ENCODE measurements at places on chromosomes 1 and 21. TPM values are rescaled to one million over a fixed set of nuclear protein-coding genes. Genes with fewer than 3 reads are reported as not detected.

DNA sequence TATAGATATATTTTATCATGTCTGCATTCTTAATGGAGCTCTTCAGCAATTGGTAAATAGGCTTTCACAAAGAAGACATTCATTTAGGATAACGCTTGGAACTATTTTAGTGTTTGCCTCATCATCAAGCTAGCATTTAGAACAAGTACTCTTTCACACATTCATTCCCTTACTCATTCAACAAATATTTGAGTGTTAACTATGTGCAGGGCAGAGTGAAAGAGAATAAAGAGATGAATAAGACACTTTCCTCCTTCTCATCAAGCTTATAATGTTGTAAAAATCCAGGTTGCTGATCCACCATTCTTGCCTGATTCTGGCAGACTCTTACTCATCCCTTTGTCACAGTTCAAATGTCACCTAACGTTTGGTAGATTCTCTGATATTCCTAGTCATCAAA is 386.3 kb upstream of the BEND5 start:
- no peak overlapping the region for H3K27ac ChIP-seq
- H3K4me3 ChIP-seq: no peak overlapping the region
- no peaks in the 10 kb centered on the region for H3K27me3 ChIP-seq
- DNase-seq: no peak

- no peak overlapping the region for H3K4me3 ChIP-seq
- peaks cover 57% of the 10 kb centered on the region for H3K27me3 ChIP-seq
- no peak overlapping the region for H3K27ac ChIP-seq
- peaks cover 19% of the 10 kb centered on the region for H3K4me1 ChIP-seq
Observed at GRCh38 chr1:54996869-54997710, 1.6 kb upstream of the BSND start.

GRCh38 chr1:39220891-39221870 is 16.7 kb downstream of the MACF1 start:
- H3K4me1 ChIP-seq: peaks cover 8% of the 10 kb centered on the region
- H3K27me3 ChIP-seq: no peaks in the 10 kb centered on the region
- no peak overlapping the region for H3K4me3 ChIP-seq
- DNase-seq: no peak
- H3K27ac ChIP-seq: peak overlapping the region; percentile 57

- H3K4me3 ChIP-seq: no peak overlapping the region
- no peaks in the 10 kb centered on the region for H3K27me3 ChIP-seq
- H3K27ac ChIP-seq: no peak overlapping the region
- DNase-seq: no peak
- H3K36me3 ChIP-seq: peaks cover 9% of the 10 kb centered on the region
Observed at GRCh38 chr1:230809256-230809990, 58.9 kb downstream of the C1orf198 start.

MROH9 gene
- total RNA-seq: not detected

APP gene
- total RNA-seq: 254 TPM

GRCh38 chr21:39316729-39317128 is 3.3 kb upstream of the BRWD1 start:
- H3K27ac ChIP-seq: no peak overlapping the region
- peaks cover 5% of the 10 kb centered on the region for H3K36me3 ChIP-seq
- no peak for DNase-seq
- H3K27me3 ChIP-seq: no peaks in the 10 kb centered on the region
- peaks cover 14% of the 10 kb centered on the region for H3K4me1 ChIP-seq

- H3K36me3 ChIP-seq: no peaks in the 10 kb centered on the region
- H3K27ac ChIP-seq: no peak overlapping the region
- peaks cover 20% of the 10 kb centered on the region for H3K4me1 ChIP-seq
- no peak for DNase-seq
- H3K4me3 ChIP-seq: no peak overlapping the region
- no peaks in the 10 kb centered on the region for H3K27me3 ChIP-seq
Observed at GRCh38 chr1:51627672-51628071, 10.8 kb downstream of the OSBPL9 start.

DNA sequence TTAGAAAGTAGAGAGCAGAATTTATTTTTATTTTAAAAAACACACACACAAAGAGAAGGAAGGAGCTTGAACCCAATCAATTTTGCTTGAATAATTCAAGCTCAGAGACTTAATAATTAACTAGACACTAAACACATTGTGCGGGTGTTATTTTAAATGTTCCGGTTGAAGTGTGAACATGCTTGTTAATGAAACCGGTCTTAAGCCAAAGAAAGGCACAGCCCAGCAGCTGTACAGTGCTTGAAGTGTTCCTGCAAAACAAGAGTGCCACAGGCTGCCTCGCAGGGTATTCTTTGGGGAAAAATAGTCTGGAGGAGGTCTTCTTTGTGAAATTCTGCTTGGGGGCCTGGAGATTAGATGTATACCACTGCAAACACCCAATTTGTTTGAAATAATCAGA is 2.2 kb upstream of the CDC42BPA start:
- H3K27ac ChIP-seq: no peak overlapping the region
- no peak for DNase-seq
- H3K4me3 ChIP-seq: peak overlapping the region; percentile 70

DNA sequence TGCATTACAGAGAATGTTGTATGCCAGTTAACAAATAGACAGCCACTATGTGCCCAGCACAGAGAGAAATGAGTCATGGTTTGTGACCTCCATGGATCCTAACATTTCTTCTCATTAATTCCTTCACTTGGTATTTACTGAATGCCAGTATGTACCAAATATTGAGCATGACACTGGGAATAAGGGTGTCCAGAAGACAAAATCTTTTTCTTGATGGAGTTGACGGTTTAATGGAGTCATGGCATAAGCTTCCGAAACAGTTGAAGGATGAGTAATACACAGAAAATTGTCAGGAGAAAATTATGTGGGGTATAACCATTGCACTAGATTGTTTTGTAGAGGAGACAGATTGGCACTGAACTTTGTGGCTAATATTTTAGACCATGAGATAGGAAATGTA is 36.9 kb downstream of the PTGFR start:
- DNase-seq: no peak
- H3K36me3 ChIP-seq: no peaks in the 10 kb centered on the region
- H3K4me1 ChIP-seq: no peaks in the 10 kb centered on the region
- no peaks in the 10 kb centered on the region for H3K27me3 ChIP-seq
- H3K27ac ChIP-seq: no peak overlapping the region
- H3K4me3 ChIP-seq: no peak overlapping the region

DNA sequence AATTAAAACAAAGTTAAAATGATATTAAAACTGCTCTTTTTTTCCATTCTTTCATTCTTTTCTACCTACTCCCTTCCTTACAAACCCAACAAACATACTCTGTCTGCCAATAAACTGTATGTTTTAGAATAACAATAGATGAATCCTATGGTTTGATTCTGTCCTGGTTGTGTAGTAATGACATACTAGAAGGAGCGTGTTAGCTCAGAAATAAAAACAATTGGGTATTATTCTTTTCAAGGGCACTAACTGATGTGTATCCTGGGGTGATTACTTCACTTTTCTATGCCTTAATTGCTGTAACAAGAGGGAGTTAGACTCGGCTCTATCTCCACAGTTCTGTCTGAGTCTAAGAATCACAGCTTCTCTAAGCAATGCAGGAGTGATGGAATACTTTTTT is 194.4 kb downstream of the GIPC2 start:
- H3K27ac ChIP-seq: no peak overlapping the region
- H3K4me1 ChIP-seq: no peaks in the 10 kb centered on the region
- DNase-seq: no peak

DNA sequence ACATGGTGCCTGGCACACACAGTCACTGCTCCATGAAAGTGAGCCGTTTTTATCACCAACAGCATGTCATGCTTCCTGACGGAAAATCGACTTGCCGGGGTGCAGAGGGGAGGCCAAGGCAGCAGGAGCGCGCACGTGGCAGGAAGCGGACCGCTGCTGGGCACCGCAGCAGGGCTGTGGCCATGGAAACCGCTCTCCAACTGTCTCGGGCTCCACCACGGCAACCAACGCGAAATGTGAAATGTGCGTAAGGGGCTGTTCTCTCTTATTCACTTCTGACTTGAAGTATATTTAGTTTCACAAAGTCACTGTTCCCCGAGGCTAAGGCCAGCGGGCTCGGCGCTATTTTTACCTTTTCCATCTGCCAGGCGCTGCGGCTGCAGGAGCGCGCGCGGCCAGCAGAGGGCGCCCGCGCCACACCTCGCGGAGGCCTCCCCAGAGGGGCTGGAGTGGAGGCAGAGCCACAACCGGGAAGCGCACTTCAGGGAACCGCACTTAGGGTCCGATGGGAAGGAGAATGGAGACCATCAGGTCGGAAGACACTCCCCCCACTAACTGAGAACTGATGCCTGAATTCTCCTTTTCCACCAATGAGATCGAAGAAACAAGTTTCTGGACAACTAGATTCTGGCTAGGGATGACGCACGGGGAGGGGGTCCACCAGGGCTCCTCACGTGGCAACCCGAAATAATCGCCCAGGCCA is 19.7 kb downstream of the RCC2 start:
- no peak overlapping the region for H3K27ac ChIP-seq
- peaks cover 17% of the 10 kb centered on the region for H3K4me1 ChIP-seq
- peaks cover 37% of the 10 kb centered on the region for H3K36me3 ChIP-seq
- no peak overlapping the region for H3K4me3 ChIP-seq

WRAP73 gene
- total RNA-seq: 26.0 TPM

GRCh38 chr1:70910013-70910412 is 137.6 kb downstream of the PTGER3 start:
- DNase-seq: no peak
- H3K36me3 ChIP-seq: no peaks in the 10 kb centered on the region
- no peaks in the 10 kb centered on the region for H3K4me1 ChIP-seq

CHD5 gene
- 0.98 TPM for total RNA-seq

DNA sequence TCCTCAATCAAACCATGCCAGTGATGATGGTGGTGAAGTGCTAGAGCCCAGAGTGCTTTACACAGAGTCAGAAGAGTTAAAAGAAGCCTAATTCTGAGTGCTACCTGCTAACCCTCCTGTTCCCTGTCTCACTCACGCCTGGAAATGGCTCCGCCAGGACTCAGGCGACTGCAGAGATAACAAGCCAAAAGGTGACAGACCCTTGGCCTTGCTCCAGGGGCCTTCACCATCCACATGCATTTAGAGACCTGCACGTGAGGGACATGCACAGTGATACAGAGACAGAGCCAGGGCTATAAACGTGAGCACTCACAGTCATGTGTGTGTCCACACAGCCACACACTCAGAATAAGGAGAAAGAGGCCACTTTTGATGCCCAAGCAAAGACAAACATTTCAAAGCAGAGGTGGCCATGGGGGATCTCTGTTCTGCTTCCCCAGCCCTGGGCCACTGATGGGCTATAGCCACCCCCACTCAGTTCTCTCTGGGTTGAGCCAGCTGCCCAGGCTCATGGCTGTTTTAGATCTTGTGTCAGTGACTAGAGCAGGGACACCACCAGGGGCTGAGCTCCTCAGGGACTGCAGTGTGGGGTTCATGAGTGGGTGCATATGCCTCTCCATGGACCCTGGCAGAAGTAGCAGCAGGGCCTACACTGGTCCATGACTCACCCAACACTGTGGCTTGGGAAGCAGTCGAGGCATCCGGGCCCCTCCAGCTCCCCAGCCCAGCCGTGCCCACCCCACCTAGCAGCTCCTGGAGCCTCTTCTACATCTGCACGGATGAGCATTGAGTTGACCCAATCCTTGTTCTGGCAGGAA is 117.2 kb downstream of the EPHB2 start:
- H3K36me3 ChIP-seq: no peaks in the 10 kb centered on the region
- H3K27me3 ChIP-seq: no peaks in the 10 kb centered on the region
- peaks cover 56% of the 10 kb centered on the region for H3K4me1 ChIP-seq
- no peak overlapping the region for H3K4me3 ChIP-seq
- DNase-seq: no peak
- H3K27ac ChIP-seq: no peak overlapping the region

GRCh38 chr1:203057911-203058675 is 27.7 kb downstream of the MYOG start:
- no peak for DNase-seq
- H3K4me3 ChIP-seq: no peak overlapping the region
- H3K4me1 ChIP-seq: peaks cover 19% of the 10 kb centered on the region
- H3K27ac ChIP-seq: no peak overlapping the region
- H3K36me3 ChIP-seq: no peaks in the 10 kb centered on the region

DNA sequence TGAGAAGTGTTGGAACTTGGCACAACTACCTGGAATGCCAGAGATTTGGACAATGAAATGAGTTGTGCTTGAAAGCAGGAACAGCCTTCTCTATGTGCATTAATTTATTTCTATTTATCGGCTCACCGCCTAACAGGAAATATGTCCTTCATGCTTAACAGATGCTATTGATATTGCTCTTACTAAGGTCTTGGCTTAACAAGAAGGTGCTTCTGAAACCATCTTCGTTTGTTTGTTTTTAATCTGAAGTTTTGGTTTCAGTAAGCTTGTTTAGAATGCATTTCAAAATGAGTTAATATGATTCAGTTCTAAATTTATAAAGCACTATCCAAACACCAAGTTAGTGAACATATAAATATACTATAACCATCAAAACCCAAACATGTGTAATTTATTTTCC is 898.3 kb upstream of the B3GALT2 start:
- H3K4me3 ChIP-seq: no peak overlapping the region
- no peaks in the 10 kb centered on the region for H3K36me3 ChIP-seq
- no peaks in the 10 kb centered on the region for H3K27me3 ChIP-seq
- H3K4me1 ChIP-seq: no peaks in the 10 kb centered on the region
- no peak for DNase-seq

GRCh38 chr1:86429835-86430234 is 5.9 kb downstream of the CLCA2 start:
- H3K4me1 ChIP-seq: no peaks in the 10 kb centered on the region
- no peak overlapping the region for H3K27ac ChIP-seq
- H3K4me3 ChIP-seq: no peak overlapping the region

CFHR2 gene
- not detected for total RNA-seq

- peaks cover 8% of the 10 kb centered on the region for H3K4me1 ChIP-seq
- no peak for DNase-seq
- no peaks in the 10 kb centered on the region for H3K27me3 ChIP-seq
- no peaks in the 10 kb centered on the region for H3K36me3 ChIP-seq
Observed at GRCh38 chr1:184223216-184223615, 163.6 kb upstream of the C1orf21 start.

- peaks cover 57% of the 10 kb centered on the region for H3K36me3 ChIP-seq
- H3K4me3 ChIP-seq: no peak overlapping the region
- no peak for DNase-seq
Observed at GRCh38 chr1:48371598-48371997, 100.4 kb downstream of the SPATA6 start.

GRCh38 chr1:46412893-46413595 is 18.9 kb downstream of the FAAH start:
- H3K27me3 ChIP-seq: no peaks in the 10 kb centered on the region
- DNase-seq: no peak
- no peak overlapping the region for H3K27ac ChIP-seq

Measured in neural crest cell (in vitro differentiated cells).